ENCODE measurements at places on chromosomes 5 and 9. TPM values are rescaled to one million over a fixed set of nuclear protein-coding genes. Genes with fewer than 3 reads are reported as not detected.

Gene LCN1
- not detected for total RNA-seq

Gene SLC27A4
- 15.8 TPM for total RNA-seq

DNA sequence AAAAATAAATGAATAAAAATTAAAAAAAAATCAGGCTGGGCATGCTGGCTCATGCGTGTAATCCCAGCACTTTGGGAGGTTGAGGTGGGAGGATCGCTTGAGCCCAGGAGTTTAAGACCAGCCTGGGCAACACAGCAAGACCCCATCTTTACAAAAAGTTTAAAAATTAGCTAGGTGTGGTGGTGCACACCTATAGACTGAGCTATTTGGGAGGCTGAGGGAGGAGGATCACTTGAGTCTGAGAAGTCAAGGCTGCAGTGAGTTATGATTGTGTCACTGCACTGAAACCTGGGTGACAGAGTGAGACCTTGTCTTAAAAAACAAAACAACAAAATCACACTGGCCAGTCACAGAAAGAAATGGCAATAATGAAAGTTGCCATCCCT lies 3.4 kb upstream of the CNTRL start:
- H3K4me1 ChIP-seq = peaks cover 52% of the 10 kb centered on the region
- peaks cover 15% of the 10 kb centered on the region for H3K36me3 ChIP-seq
- H3K27me3 ChIP-seq = no peaks in the 10 kb centered on the region
- peak overlapping the region; percentile 84 for H3K4me3 ChIP-seq
- DNase-seq = no peak

GRCh38 chr5:119655061-119655460 lies 25.7 kb downstream of the FAM170A start:
- no peaks in the 10 kb centered on the region for H3K4me1 ChIP-seq
- no peak for DNase-seq
- H3K36me3 ChIP-seq = no peaks in the 10 kb centered on the region
- H3K27ac ChIP-seq = no peak overlapping the region
- H3K4me3 ChIP-seq = no peak overlapping the region
- H3K27me3 ChIP-seq = peaks cover 2% of the 10 kb centered on the region

- H3K4me1 ChIP-seq = no peaks in the 10 kb centered on the region
- peaks cover 12% of the 10 kb centered on the region for H3K27me3 ChIP-seq
Measured at GRCh38 chr9:36815566-36816348, 218.3 kb downstream of the PAX5 start.

DNA sequence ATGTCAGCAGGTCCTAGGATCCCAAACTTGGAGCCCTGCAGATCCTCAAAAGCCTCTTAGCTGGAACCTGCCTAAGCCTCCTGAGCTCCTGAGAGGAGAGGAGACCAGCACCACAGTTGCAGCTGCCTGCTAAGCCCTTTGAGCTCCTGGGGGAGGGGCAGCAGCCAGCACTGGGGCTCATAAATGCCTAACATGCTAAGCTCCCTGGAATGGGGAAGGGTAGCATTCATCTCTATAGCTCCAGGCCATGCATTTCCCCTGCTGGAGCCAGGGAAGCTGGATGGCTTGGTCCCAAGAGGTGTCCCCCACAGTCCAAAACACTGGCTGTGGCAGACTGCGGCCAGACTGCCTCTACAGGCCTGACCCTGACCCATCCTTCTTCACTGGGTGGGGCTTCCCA lies 182.7 kb downstream of the KCNN2 start:
- H3K4me1 ChIP-seq = no peaks in the 10 kb centered on the region
- H3K27me3 ChIP-seq = no peaks in the 10 kb centered on the region
- no peak overlapping the region for H3K27ac ChIP-seq
- DNase-seq = no peak

DNA sequence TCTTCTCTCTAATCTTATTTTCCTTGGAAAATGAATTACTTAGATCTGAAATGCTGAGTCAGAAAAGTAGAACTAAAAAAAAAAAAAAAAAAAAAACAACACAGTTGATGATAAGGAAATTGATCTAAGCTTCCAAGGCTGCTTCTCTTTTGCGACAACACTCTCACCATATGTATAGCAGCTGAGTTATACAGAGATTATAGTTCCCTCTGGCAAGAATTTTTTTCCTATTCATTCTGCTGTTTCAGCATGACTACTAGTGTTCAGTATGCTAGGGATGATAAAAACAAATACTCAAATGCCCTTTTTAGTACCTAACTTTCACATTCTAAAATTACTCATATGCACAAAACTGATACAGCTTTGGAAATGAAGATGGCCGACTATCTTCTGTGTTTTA lies 267.3 kb downstream of the MLLT3 start:
- peak overlapping the region; percentile 25 for H3K27ac ChIP-seq
- H3K36me3 ChIP-seq = peaks cover 71% of the 10 kb centered on the region
- H3K4me1 ChIP-seq = peaks cover 73% of the 10 kb centered on the region
- H3K4me3 ChIP-seq = no peak overlapping the region

DNA sequence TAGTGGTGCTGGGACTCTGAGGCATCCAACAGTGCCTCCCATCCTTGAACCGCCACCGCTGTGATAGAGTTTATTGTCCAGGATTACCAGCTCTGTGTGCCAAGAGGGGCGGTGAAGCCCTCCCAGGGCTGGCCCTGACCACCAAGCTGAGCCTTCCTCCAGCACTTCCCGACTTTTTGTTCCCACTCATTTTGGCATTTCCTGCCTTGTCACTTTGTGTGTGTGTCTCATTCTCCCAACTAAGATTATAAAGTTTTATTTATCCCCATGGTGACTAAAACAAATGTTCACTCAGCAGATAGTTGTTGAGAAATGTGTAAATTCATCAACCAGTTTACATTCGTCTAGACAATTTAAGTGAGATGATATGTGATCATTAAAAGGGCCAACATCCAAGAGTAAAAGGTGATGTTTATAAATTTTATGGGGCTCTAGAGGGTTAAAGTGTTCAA lies 2.5 kb downstream of the F2R start:
- H3K27ac ChIP-seq = no peak overlapping the region
- no peaks in the 10 kb centered on the region for H3K36me3 ChIP-seq
- no peak overlapping the region for H3K4me3 ChIP-seq
- no peak for DNase-seq

Measured in activated CD4-positive, alpha-beta T cell treated with anti-CD3 and anti-CD28 coated beads, Interleukin-2, amount 10 ng/mL, durations not matched to agents 7 days and 5 days (primary cell).